ENCODE measurements at places on chromosomes 5 and 9.

DNA sequence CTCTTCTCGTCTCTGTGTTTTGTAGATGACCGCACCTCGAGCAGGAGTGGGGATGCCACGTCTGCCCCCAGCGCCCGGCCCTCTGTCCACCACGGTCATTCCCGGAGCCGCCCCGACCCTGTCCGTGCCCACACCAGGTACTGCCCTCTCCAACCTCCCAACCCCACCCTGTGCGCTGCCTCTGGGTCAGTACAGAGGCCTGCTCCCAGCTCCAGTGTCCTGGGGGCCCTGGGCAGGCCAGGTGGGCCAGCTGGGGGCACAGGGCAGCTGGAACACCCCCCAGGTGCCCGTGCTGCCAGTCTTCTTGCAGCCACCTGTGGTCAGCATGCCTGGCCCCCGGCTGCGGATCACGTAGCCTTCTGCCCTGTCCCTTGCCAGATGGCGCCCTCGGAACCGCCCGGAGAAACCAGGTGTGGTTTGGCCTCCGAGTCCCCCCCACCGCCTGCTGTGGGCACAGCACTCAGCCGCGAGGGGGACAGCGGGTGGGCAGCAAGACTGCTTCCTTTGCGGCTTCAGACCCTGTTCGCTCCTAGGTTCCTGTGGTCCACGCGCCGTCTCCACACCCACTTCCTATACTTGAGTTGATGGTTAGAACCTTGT is 133.7 kb downstream of the WNK2 start:
- no peak for DNase-seq

GRCh38 chr9:8784838-8785237 is 985.3 kb upstream of the DMAC1 start:
- DNase-seq, result no peak

- no peak for DNase-seq
Observed at GRCh38 chr9:134294153-134295071, 31.8 kb upstream of the RXRA start.

GRCh38 chr5:34020726-34021125 is 12.9 kb upstream of the AMACR start:
- DNase-seq, result no peak

DNA sequence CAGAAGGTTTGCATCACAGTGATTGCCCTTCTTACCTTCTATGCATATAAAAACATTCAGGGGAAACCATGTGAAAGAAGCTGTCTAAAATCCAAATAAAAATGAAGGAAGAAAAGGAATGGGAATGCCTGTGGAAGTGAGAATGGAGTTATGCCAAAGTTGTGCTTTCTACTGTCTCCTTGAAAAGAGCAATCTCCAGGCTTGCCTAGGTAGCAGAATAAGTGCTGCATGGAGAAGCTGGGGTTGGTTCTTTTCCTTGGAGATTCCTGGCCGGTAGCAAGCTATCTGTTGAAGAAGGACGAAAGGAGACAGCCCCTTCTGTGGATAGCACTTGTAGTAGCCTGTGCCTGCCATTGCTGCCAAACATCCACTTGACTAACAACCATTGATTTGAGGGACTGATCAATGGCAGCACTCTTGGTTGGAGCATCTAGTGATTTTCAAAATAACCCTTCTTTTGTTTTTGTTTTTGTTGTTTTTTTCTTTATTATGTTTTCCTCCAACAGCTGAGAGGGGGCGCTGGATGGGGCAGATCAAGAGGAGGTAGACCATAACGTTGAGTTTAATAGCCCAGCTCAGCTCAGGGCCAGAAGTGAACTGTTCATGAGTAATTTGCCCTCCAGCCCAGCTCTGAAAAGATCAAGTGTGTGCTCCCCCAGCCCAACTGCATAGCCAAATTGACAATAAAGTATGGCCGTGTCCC is 1.6 kb downstream of the PLCXD3 start:
- no peak for DNase-seq

DNA sequence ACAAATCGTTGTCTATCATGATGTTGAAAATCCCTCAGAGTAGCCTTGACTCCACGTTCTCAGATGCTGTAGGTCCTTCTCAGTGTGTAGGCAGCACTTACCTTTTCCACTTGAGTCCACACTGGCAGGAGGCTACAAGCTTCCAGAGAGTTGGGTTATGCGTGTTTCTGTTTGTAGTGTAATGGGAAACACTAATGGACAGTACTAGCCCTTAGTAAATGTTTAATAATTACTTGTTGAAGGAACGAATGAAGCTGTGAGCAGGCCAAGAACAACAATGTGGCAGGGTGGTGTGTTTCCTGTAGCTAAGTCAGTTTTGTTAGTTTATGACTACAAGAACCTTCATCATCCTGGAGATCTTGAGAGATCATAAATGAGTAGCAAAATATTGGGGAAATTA is 83.5 kb downstream of the ARHGAP26 start:
- no peak for DNase-seq

DNA sequence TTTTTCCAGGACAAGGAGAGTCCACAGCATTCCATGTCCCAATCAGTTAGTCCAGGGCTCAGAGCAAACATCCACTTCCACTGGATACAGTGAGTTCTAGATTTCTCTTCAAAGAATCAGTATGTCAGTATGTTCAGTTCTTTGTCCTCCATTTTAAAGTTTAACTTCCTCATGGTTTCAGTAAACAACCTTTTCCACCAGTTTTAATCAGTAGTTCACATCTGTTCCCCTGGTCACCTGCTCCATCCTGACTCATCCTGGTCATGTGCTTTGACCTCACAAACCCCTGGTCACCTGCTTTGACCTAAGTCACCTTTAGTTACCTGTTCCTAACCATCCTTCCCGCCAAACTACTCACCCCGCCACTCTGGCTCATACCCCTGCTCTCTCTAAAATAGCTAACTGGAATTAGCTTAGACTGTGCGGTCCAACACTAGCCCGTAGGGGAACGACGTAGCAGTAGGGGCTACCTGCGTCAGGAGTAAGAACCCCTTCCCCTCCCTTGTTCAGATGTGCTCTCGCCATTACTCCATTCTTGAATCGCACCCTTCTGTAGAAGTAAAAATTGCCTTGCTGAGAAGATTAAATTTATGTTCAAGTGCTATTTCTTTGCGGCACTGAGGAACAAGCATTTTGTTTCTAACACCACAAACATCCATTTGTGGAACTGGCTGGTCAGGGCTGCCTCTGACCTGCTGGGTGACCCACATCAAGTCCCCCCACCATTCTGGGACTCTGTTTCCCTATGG is 5.5 kb downstream of the ENG start:
- no peak for DNase-seq

GRCh38 chr9:97849980-97850379 is 3.0 kb upstream of the FOXE1 start:
- DNase-seq, result no peak

DNA sequence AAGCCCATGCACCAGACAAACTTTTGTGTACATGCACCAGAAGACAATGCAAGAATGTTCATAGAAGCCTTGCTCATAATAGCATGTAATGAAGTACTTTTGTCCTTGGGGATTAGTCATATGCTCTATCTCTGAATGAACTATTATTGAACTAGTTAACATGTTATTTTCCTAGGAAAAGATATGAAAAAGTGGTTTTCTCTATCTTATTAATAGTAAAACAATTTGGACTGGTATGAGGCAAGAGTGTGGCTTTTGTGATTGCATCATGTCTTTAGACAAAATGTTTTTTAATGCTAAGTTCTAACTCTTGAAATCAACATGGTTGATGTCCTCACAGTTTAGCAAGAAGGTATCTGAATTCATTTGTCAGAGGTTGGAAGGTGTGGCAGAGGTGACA is 55.7 kb upstream of the SPDL1 start:
- DNase-seq, result no peak

- DNase-seq, result peak; percentile 5
Observed at GRCh38 chr9:19976226-19976625, 187.4 kb upstream of the SLC24A2 start.

- no peak for DNase-seq
Observed at GRCh38 chr5:170892196-170892595, 30.4 kb downstream of the RANBP17 start.

- DNase-seq, result no peak
Observed at GRCh38 chr5:136070486-136071285, 41.9 kb downstream of the TGFBI start.

GRCh38 chr5:172169216-172169615 is 18.8 kb downstream of the STK10 start:
- no peak for DNase-seq

GRCh38 chr5:53560028-53560427 is 411 bp upstream of the NDUFS4 start:
- DNase-seq, result no peak

DNA sequence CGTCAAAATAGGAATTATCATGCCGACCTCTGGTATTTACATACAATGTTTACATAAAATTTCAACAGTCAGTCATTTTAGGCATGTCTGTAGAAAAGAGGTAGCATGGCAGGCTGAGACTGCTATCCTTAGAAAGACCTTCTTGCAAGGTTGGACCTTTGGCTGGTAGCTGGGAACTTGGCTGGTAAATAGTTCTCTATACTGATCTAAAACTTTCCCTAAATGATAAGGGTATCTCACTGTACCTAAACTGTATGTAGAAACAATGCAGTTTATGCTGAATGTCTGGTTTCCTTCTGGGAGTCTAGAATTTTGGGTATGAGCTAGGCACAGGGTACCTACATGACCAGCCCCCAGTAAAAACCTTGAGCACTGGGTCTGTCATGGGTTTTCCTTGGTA is 18.0 kb downstream of the FEM1C start:
- DNase-seq, result no peak

DNA sequence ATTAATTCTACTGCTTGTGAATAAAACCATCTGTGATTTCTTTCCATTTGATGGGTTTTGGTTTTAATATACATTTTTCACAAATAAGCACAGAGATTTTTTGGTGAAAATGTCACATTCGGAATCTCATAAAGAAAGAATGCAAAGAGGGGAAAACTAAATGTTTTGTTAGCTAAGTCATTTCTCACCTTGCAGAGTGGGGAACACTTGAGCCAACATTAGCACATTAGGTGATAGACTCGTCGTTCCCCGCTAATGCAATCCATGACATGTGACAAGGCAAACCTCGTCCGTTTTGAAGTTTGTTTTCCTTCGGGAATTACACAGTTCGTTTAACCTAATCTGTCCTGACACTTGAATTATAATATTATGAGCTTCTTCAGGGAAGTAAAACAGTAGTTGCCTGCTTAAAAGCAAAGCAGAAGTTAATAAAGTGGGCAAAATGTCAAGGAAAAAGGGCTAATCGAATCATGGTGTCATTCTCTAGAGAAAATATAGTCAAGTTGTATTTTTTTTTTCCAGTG is 95.8 kb upstream of the LMX1B start:
- DNase-seq, result no peak

DNA sequence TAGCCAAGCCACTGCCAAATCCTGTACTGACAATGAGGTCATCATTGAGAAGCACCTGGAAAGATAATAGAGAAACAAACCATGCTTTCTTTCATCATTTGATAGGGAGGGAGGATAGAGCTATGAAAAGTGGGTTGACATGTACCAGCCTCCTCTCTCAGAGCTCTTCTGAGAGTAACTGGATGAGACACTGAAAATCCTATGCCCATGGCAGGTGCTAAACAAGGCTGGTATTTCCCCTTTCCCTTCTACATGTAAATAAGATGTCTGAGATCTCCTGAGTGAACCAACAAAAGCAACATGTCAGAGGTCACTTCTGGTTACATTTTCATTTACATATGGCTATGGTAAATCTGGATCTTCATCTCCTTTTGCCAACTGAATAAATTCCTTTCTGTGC is 45.3 kb upstream of the TRAF1 start:
- DNase-seq, result no peak

GRCh38 chr9:14353222-14354056 is 39.5 kb upstream of the NFIB start:
- peak; percentile 59 for DNase-seq

DNA sequence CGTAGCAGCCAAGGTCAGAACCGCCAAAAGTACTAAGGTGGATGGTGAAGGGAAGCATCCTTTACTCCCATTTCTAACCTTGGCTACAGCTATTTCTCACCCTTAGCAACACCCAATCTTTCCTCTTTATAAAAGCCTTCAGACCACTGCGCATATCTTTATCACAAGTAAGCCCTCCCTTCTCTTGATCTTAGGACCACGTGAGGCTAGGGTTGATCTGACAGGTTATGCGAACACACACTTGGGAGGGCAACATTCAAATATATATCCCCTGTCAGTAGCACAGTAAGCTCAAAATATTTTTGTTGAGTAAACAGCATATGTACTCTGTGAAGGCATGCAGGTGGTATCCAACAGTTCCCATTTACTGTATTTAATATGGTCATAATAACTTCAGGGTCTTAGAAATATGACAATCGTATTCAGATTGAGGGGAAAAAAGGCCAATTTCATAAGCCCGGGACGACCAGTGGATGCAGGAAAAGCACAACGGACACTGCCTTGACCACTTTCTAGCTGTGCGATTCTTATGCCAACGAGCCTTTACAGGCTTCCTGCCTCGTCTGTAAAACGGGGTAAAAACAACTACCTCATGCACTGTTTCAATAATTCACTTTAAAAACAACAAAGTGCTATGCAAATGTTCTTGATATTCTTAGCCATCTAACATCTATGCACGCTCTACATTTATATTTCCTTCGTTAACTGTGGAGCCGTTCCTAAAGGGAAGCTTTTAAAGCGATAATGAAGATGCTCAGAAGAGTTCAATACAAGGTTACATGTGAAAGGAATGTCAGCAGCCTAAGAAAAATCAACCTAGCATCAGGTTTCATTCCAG is 1.3 kb downstream of the ARSB start:
- no peak for DNase-seq

DNA sequence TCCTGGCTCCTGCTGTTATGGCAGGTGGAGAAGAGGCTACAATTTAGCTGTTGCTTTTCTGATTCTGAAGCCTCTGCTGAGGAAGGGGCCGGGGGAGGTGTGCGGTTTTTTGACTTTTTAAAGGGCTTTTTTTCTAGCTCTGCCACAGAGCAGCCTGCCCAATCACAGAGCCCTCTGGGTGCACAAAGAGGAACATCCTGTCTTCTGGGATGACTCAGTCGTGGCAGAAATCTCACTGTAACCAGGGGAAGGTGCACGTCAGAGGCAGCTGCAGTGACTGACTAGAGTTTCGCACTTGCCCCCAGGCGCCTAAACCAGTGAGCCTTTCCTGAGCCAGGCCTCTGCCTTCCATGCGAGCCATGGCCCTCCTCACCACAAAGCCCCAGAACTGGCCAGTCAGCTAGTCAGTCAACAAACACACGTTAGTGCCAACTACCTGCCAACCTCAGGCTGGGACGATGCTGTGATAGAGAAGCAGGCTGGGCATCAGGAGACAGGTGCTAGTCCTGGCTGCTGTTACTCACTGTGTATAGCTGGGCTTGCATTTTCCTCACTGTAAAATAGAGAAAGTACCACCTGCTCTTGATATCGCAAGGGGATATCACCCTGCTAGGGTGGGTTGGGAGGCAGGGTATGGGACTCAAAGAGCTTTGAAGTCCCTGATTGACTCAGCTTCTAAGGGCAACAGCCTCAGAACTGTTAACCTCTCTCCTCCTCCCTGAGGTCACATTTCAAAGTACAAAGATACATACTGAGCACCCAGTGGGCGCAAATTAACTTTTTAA is 2.2 kb downstream of the AKNA start:
- DNase-seq, result peak; percentile 79

GRCh38 chr5:140927228-140927573 is 1.1 kb downstream of the PCDHAC1 start:
- DNase-seq, result no peak

Measured in activated CD4-positive, alpha-beta T cell treated with anti-CD3 and anti-CD28 coated beads, Interleukin-2, amount 50 U/mL, for 4 hours (primary cell).